Osteoblast (primary cell): ENCODE measurements at places on chromosomes 3 and 15. TPM values are rescaled to one million over a fixed set of nuclear protein-coding genes. Genes with fewer than 3 reads are reported as not detected.

GRCh38 chr3:113193719-113194118 lies 17.6 kb upstream of the BOC start:
- no peak overlapping the region for H3K4me3 ChIP-seq
- no peaks in the 10 kb centered on the region for H3K27me3 ChIP-seq

GRCh38 chr3:33488683-33489082 lies 48.5 kb upstream of the UBP1 start:
- no peak overlapping the region for H3K4me3 ChIP-seq
- H3K27ac ChIP-seq, result no peak overlapping the region
- H3K36me3 ChIP-seq, result no peaks in the 10 kb centered on the region

DNA sequence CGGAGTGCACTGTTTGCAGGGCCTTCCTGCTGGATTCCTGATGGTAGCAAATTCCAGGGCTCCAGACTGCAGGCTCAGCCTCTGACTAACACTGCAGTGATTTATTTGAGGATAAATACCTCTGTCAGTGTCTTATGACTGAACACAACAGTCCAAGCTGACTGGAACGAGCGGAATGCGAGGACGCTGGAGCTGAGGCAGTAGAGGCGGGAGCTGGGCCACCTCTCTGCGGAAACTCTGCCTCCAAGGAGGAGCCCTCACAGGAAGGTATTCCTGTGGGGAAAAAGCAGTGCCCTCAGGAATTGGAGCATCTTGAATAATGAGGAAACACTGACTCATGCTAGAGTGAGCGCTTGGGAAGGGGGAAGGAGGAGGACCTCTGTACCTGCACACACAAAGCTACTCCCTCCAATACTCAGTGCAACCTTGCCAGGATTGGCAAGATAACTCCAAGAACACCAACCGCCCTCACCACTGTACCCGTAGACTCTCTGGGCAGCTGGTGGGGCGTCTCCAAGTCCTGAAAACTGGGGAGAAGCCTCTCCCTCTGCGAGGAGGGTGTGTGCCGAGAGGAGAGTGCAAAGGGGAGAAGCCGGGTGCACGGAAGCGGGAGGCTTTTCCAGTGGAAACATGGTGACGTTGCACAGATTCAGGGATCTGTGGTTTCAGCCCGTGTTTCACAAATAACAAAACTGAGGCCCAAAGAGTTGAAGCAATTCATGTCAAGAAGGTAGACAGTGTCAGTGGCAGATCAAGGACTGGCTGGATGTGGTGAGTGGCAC lies 43.0 kb downstream of the VGLL4 start:
- H3K4me1 ChIP-seq, result peaks cover 60% of the 10 kb centered on the region
- H3K4me3 ChIP-seq, result peak overlapping the region; percentile 16
- H3K27ac ChIP-seq, result peak overlapping the region; percentile 99
- H3K36me3 ChIP-seq, result peaks cover 16% of the 10 kb centered on the region
- no peaks in the 10 kb centered on the region for H3K27me3 ChIP-seq
- peak; percentile 93 for DNase-seq

DNA sequence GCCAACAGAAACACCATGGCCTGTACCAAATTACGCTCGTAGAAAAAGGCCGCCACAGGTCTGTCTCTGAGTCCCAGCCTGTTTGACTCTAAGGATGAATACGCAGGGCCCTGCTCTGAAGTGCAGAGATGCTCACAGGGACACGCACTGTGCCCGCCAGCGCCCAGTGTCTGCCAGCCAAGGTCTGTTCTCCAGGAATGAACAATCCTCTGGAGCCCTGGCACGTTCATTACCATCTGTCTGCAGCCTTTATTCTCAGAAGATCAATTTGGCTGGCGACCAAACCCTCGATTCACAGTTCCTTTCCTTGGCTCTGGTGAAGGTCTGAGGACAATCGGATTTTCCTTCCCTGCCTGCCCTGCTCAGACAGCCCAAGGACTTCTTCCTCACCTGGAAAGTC lies 66.3 kb downstream of the NIPA2 start:
- H3K4me3 ChIP-seq, result no peak overlapping the region
- no peak overlapping the region for H3K27ac ChIP-seq
- DNase-seq, result peak; percentile 29
- H3K27me3 ChIP-seq, result no peaks in the 10 kb centered on the region
- H3K36me3 ChIP-seq, result peaks cover 59% of the 10 kb centered on the region

- DNase-seq, result no peak
- no peaks in the 10 kb centered on the region for H3K36me3 ChIP-seq
- H3K27me3 ChIP-seq, result peaks cover 3% of the 10 kb centered on the region
- no peaks in the 10 kb centered on the region for H3K4me1 ChIP-seq
- no peak overlapping the region for H3K4me3 ChIP-seq
- no peak overlapping the region for H3K27ac ChIP-seq
These were observed 35.4 kb downstream of the PRR20G start for GRCh38 chr3:127252446-127252845.

ADGRG7 gene
- not detected in 2 replicates for total RNA-seq

LSMEM2 gene
- not detected in 2 replicates for total RNA-seq

- no peaks in the 10 kb centered on the region for H3K27me3 ChIP-seq
- peak overlapping the region; percentile 71 for H3K27ac ChIP-seq
- peak overlapping the region; percentile 78 for H3K4me3 ChIP-seq
These were observed 843 bp downstream of the GLCE start for GRCh38 chr15:69161079-69161877.
